ENCODE measurements at places on chromosomes 13 and 19.

GRCh38 chr13:50080203-50080910 is 65.1 kb downstream of the KCNRG start:
- peak; percentile 47 for DNase-seq

- DNase-seq: no peak
Observed at GRCh38 chr19:41323023-41323422, 13.1 kb downstream of the CCDC97 start.

DNA sequence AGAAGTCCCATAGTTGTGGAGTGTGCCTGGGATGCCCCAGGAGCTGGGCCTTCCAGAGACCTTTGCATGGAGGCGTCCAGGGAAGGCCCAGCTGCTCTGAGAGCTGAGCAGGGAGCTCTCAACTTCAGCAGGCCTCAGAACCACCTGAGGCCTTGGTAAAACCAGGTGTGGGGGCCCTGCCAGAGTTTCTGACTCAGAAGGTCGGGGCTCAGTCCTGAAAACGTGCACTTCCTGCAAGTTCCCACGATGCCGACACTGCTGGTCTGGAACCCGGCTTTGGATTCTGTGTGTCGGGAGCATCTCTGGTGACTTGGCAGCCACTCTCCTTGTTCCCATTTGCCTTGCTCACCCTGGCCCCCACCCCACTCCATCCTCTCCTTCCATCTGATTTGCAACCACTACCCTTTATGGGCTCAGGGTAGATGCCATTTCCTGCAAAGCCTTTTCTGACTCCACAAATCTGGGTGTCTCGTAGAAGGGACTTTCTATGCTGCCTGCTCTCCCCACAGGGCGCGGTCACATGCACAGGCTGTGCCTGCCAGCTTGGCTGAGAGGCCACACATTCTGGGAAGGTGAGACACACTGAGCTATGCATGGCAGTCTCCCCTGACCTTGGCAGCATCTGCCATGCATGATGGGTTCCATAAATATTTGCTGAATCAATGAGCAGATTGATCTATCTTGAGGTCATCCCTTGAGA is 244.7 kb downstream of the COL4A1 start:
- DNase-seq: no peak

DNA sequence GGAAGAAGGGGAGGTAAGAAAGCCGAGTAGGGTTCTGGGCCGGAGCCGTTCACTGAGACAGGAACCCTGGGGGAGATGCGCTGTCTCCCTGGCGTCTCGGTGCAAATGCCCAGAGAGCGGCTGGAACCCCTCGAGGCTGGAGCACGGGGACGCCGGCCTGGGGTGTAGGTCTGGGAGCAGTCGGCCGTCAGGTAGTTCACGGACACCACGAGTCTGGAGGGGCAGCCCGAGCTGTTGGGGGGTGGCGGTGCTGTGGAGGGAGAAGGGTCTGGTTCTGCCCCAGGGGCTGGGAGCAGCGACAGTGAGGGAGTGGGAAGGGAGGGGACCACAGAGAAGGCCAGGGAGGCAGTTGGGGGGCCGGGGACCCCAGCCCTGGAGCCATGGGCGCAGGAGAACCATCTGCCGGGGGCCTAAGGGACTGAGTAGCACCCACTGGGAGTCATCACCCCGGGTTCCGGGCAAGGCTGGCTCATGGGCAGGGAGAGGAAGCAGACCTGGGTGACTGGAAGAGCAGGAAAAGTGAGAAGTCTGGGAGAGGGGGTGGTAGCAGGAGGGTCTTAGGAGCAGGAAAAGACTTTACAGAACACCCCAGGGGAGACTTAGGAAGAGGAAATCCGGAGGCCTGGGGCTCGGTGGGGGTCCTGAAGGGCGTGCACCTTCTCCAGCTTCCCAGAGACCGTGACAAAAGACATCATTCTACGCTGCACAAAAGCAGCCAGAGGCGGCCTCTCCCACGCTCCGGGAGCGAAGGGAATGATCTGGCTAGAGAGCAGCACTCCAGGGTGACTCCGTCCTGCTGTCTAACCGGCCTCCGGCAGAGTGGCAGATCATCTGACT is 173.1 kb upstream of the SOX1 start:
- no peak for DNase-seq

DNA sequence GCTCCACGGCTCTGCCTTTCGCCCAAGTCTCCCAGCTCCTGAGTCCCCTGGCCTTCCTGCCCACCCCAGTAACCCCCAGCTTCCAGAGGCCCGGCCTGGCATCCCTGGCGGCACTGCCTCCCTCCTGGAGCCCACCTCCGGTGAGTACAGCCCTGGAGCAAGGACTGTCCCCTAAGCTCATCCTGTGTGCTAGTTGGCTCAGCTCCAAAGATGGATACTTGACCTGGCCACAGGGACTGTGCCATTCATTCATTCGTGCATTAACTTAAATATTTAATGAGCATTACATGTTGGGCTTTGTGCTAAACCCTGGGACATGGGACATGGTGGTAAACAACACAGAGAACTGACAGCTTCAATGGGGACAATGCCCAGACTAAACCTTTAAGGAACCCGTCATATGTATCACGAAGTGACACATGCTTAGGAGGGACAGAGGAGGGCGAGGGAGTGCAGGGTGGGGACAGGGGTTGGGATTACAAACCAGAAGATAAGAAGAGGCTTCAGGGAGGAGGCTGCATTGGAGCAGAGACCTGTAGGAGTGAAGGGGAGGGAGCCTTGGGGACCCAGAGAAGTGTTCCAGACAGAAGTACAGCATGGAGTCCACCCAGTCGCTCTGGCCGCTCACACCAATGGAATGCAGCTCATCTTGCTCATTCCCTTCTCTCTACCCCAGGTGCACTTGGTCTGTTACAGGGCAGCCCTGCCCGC is 6.9 kb upstream of the OVOL3 start:
- no peak for DNase-seq

DNA sequence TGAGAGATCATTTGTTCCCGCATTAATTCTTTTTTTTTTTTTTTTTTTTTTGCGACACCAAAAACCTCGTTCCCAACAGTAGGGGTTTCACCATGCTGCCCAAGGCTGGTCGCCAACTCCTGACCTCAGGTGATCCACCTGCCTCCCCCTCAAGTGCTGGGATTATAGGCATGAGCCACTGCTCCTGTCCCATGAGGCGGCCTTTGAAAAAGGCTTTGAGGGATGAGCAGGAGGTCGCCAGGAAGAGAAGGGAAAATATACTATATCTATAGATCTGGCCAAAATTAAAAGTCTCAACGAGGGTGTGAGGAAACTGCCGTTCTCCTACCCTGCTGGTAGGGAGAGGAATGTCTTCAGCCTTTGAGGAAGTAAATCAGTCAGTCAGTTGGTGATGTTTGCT is 26.2 kb downstream of the ZNF473 start:
- no peak for DNase-seq

GRCh38 chr13:50714891-50715290 is 128.6 kb downstream of the DLEU7 start:
- no peak for DNase-seq

Measured in NCI-H1694 (cell line).